ENCODE measurements at places on chromosomes 5 and 9.

GRCh38 chr9:122051351-122052321 lies 41.5 kb downstream of the TTLL11 start:
- DNase-seq, result no peak

DNA sequence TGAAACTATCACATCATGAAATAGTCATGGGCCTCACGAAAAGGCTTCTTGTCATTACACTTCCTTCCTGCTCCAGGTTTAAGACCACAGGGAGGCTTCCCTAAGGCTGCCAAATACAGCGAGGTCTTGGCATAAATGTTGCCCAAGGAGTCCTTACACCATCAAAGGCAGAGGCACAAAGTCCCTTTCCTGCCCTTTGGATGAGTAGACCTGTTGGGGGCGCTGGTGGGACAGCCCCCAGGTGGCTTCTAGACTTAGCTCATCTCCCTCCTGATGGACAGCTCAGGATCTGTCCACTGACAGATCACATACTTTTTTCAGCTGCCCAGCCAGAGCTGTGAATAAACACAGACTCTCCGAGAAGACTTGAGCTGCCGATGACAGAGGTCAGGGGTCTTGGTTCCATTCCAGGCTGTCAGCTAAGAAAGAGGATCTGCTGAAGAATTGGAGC lies 15.5 kb upstream of the MEGF9 start:
- no peak for DNase-seq

DNA sequence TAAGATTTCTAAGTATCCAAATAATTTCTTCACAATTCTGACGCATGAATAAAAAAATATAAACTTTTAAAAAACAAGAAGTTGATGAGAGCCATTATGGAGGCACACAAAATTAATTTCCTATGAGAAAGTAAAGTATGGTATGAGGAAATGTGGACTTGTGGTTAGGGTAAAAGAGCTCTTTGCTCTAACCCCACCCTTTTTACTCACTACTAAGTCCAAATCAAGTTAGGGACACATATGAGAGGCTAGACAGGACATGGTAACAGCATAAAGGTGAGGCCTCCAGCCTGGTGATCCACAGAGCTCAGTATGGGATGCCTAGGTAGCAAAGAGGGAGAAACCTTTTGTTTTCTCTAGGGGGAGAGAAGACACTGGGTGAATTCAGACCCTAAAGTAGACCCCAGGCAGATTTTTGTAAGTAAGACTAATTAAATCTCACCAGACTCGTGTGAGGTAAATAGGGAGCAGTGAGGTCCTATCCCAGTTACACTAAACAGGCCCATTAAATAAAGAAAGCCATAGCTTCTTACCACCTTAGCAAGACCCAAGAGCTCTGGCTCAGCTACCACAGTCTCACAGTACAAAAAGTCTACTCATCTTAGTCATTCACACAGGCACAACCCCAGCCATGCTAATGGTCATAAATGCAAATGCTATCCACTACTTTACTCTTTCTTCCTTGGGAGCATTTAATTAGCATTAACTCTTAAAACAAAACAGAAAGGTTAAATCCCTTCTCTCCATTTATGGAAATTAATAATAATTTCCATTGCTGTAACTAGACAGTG lies 42.6 kb downstream of the MLLT3 start:
- no peak for DNase-seq

DNA sequence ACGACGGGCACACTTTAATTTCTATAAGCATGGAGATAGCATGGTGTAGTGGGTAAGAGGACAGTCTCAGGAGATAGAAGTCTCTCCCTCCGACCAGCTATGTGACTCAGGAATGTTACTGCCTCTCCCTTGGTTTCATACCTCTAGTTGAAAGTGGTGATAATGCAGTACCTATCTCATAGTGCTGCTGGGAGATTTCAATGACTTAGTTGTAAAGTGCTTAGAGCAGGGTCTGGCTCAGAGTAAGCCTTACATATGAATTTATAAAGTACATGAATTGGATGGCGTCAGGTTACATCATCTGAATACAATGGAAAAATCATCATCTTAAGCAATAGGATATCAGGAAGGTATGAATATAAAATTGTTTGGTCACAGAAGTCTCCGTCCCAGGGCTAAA lies 952.8 kb upstream of the EDIL3 start:
- DNase-seq, result no peak

DNA sequence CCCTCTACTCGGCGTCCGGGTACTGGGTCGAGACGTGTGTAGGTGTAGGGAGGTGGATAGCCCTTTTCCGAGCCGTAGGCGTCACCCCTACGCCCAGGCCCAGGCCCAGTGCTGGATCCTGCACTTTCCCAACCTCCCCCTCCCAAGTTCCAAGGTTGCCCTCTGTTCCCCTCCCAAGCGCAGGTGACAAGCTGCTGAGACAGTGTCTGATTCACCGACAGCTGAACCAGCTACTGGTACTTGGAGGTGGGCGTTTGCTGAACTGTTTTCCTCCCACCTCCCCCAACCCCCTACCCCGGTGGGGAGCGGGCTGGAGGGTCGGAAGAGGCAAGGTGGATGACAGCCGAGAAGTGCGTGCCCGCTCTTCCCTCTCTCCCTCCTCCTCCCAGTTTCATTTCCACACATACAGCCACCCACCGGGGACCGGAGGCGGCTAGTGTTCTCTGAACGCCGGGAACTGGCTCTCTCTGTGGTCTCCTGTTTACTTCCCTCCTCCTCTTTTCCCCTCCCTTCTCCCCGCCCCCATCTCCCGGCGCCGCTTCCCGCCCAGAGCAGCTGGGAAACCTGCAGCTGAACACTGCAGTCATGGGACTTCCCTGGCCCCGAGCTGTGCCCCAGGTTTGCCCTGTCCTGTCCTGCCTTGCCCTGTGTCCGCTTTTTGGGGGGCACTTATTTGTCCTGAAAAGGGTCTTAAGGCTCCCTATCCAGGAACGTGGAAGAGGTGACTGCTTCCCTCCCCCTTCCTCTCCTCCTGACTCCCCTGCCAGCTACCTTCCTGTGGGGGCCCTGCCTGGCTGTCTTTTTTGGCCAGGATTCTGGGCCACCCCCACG lies 6.2 kb upstream of the KLF9 start:
- DNase-seq, result peak; percentile 77

DNA sequence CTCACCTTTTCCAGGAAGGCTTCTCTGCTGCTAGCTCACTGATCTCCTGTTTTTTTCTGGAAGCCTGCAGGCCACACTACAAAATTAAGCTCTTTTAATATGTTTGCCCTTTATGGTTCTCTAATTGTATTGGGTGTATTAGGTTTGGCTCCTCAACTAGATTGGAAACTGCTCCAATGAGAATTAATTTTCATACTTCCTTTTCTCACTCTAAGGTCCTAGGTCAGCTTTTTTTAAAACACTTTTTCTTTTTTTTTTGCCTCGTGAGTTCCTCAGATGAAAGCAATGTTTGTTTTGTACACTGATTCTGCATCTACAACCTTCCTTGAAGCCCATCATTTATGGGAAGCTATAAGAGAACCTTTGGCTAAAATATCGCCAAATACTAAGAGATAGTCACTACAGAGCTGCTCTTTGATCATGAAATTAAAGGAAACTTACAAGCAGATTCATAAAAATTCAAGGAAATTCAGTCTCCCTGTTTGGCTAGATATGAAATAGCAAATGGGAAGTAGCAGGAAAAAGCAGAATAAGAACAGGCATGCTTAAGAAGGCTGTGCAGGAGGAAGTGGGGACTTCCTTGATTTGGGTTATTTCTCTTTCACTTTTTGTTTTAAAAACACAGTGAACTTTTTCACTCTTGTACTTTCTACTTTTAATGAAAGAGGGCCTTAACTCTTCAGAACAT lies 55.2 kb upstream of the FYB1 start:
- no peak for DNase-seq

DNA sequence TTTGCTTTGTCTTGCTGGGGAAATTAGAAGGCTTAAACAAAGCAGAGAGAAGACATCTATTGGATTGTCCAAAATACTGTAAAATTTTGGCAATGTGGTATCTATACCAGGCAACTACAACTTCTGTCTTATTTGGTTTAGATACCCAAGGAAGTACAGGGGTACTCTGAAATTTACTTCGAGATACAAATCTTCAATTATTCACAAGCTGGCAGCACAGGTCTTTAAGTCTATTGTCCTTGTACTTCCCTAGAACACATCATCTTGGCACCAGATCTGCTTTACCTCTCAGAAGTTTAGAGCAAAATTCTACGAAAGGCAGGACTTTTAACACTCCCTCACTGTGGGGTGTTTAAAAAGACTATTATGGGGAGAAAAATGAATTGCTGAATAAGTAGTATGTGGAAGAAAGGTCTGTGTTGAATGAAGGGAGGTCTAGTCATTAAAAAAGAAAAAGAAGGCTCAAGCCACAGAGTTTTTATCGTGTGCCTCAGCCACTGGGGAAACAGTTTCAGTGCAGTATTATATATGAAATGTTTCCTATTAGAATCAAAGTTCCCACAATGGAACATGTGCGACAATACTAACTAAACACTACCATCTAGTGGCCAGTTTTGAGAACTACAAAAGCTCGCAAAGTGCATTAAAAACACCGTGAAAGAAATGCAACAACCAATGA lies 93.7 kb downstream of the PDE4D start:
- DNase-seq, result no peak

- no peak for DNase-seq
These were observed 41.2 kb downstream of the RIC1 start for GRCh38 chr9:5670079-5670478.

GRCh38 chr5:118593003-118593328 lies 395.4 kb downstream of the DTWD2 start:
- no peak for DNase-seq

DNA sequence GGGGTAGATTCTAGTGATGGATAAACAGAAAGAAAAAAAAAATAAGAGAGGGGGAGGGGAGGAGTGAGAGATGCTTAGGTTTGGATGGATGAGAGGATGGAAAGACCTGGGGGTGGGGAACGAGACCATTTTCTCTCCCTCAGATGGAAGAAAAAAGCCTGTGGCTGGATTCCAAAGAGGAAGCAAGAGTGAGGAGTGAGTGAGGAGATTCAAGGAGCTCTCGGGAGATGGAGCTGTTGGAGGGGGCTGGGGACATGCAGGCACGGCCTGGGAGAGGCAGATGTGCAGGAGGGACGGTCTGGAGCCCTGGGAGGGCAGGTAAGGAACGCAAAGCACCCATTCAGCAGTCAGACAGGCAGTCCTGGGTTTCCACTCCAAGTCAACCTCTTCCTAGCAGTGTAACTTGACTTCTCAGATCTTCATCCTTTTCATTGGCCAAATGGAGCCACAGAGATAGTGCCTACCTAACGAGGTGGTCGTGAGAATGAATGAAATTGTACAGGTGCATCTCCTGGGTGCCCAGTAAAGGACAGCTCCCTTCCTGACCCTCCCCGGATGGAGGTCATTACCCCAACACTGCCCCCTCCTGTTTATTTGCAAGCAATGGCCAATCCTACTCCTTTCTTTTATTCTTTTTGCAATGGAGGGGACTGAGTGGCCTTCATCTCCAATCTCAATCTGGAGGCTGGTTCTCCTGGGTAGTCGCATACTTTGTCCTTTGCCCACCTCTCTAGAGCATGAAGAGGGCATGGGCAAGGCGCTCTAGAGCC lies 52.2 kb downstream of the PCDH1 start:
- DNase-seq, result no peak

- no peak for DNase-seq
These were observed 183.7 kb downstream of the TLR4 start for GRCh38 chr9:117887941-117888340.

- DNase-seq, result no peak
These were observed 376.7 kb upstream of the RORB start for GRCh38 chr9:74120470-74120869.

DNA sequence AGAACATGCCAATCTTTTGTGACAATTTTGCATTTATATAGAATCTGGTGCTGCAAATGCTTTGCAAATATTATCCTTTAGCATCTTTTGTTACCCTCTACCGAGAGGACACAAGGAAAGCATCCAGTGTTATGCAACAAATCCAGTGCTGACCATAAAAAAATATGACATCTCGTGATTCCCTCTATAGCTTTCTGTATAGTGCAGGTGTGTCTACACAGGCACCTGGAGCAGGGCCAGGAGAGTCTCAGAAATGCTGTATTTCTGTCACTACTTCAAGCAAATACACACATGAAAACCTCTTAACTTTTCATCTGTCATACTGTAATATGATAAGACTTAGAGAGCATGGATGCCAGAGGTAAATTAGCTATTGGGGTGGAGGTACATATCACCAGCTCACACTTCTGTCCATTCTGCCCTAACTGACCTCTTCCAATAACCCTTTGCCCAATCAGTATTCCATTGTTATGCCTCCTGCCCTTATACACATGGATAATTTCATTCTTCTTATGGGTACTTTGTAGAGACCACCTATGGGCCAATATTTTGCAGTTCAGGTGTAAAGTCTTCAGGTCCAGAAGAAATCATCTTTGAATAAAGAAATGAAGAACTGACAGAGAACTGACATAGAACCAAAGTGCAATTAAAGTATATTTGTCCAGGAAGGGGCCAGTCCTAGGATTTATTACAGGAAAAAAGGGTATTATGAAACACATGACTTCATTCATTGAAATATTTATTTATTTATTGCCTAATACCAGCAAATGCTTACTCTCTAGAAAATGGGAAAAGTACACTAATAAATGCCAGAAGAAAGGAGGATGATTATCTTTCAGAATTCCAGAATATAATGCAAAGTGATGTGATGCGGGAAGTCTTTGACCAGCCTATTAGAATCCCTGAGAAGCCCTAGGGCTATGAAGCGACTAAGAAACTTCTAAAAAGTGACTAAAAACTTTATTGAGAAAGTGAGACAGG lies 106.5 kb downstream of the EPB41L4A start:
- no peak for DNase-seq

DNA sequence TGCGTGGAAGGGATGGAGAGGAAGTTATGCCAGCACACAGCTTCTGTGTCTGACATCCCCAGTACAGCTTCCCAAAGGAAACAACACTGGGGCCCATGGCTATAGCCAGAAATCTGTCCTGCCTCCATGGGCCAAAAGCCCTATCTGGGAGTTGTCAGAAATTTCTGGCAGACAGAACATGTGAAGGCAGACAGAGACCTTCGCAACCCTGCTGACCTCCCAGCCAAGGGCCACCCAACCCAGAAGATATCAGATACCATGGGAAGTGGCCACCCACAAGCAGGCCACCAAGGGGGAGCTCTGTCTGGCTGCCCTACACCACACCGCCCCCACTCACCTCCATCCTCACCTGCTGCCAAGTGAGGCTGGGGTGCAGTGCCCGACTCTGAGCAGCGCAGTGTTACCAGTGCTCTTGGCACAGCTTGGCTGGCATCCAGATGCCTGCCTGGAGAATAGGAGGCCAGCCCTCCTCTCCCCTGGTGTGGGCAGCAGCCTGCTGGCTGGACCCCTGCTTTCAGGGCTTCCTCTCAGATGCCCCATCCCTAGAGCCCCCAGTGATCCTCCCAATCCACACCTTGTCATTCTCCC lies 61.6 kb upstream of the NEURL1B start:
- DNase-seq, result no peak

DNA sequence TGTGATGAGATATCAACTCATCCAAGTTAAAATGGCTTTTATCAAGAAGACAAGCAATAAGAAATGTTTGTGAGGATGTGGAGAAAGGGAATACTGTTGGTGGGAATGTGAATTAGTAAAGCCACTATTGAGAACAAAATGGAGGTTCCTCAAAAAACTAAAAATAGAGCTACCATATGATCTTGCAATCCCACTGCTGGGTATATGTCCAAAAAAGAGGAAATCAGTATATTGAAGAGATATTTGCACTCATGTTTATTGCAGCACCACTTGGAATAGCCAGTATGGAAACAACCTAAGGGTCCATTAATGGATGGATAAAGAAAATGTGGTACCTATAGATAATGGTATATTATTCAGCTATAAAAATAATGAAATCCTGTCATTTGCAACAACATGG lies 25.1 kb downstream of the PPIP5K2 start:
- no peak for DNase-seq

- DNase-seq, result no peak
These were observed 3.6 kb downstream of the GOLPH3 start for GRCh38 chr5:32170303-32171151.

GRCh38 chr5:2721385-2722138 lies 29.9 kb downstream of the IRX2 start:
- DNase-seq, result no peak
